ENCODE measurements at places on chromosomes 2 and 18.

DNA sequence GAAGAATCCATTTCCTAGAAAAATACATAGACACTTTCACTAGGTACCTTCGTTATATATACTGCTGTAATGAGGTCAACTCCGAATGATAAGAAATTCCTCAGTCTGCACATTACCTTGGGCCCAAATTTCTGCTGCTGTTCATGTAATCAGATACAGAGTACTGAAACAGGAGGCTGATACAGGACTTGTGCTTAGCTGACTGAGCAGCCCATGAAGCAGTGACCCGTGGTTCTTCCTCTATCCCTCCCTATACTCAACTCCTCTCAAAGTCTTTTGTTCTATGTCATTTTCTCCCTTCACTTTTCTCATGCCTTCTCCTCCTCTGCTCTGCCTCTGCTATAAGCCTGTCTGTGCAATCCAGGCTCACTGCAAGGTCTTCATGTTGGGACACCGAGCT, 57.5 kb upstream of the ST8SIA5 start:
- no peak for DNase-seq

DNA sequence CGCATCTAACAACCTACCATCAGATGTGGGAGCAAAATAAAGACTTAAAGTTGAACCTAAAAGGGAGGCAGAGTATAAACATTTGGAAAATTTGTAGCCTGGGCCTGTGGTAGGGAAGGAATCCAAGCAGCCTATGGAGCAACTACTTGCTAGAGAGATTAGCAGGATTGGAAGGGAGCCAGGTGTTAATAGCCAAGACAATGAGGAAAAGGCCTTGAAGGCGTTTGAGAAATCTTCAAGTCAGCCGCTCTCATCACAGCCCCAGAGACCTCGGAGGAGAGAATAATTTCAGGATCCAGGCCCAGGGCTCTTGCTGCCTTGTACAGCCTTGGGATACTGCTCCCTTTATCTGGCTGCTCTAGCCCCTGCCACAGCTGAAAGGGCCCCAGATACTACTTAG, 219.7 kb downstream of the THSD7B start:
- no peak for DNase-seq

GRCh38 chr2:189500456-189501160, 59.3 kb downstream of the WDR75 start:
- no peak for DNase-seq

GRCh38 chr2:193783681-193784080, 1588.9 kb upstream of the TMEFF2 start:
- DNase-seq = no peak

- DNase-seq = no peak
Observed at GRCh38 chr2:170221317-170222288, 43.7 kb downstream of the MYO3B start.

GRCh38 chr2:143429932-143430679, 300.9 kb downstream of the ARHGAP15 start:
- no peak for DNase-seq

- DNase-seq = no peak
Observed at GRCh38 chr18:56186319-56186718, 452.1 kb downstream of the TXNL1 start.

DNA sequence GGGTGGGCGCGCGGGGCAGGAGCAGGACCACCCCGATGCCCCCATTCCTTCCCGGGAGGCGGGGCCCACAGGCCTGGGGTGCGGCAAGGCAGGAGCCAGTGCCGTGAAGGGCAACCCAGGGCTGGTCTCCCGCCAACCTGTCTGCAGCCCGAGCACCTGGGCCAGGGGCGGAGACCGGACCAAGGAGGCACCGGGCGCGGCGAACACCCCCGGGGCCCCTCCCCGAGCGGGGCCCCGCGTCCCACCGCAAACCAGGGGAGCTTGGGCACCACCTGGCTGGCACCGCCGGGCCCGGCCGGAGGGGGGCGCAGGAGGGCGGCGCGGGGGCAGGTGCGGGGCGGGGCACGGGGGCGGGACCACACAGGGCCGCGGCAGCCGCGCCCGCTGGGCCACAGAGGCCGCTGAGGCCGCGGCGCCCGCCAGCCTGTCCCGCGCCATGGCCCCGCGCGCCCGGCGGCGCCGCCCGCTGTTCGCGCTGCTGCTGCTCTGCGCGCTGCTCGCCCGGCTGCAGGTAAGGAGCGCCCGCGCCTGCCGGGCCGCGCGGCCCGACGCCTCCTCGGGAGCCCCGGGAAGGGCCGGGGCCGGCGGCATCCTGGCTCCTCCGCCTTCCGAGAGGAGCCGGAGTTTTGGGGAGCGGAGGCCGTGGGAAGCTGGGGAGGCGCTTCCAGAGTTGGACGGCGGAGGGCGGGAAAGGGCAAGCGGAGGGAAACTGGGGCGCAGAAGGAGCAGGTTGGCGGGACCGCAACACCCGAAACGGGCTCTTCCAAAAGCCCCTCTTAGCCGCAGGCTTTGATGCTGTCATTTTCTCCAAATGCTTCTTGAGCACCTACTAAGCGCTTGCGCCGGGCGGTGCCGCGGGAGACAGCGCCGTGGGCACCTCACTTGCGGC, at the start of gene TNFRSF11A:
TNFRSF11A (plus strand) TSS at position 394 of the 889 bp plus-strand sequence; CDS start at position 437, 43 bp downstream.
- DNase-seq = no peak

GRCh38 chr2:73205611-73206010, 3.2 kb downstream of the NOTO start:
- no peak for DNase-seq

- DNase-seq = no peak
Observed at GRCh38 chr2:188403676-188404075, 112.0 kb downstream of the GULP1 start.

DNA sequence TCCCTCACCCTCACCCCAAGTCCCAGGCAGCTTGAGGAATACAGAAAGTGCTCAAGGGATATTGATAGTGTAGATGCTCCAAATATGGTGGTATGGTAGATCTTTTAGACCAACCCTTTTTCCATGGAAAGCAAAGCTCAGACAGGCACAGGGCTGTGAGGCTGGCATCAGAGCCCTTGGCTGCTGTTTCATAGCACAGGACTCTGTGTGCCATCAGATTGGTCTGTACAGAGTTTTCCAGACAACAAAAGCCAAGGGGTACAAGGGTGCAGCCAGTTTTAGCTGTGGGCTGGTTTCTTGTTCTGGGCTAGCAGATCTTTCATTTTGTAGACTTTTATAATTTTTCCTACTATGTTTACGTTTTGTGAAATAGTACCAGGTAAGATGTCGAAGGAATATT, 296.9 kb upstream of the TNP1 start:
- no peak for DNase-seq
